ENCODE measurements at places on chromosomes 11 and 22.

DNA sequence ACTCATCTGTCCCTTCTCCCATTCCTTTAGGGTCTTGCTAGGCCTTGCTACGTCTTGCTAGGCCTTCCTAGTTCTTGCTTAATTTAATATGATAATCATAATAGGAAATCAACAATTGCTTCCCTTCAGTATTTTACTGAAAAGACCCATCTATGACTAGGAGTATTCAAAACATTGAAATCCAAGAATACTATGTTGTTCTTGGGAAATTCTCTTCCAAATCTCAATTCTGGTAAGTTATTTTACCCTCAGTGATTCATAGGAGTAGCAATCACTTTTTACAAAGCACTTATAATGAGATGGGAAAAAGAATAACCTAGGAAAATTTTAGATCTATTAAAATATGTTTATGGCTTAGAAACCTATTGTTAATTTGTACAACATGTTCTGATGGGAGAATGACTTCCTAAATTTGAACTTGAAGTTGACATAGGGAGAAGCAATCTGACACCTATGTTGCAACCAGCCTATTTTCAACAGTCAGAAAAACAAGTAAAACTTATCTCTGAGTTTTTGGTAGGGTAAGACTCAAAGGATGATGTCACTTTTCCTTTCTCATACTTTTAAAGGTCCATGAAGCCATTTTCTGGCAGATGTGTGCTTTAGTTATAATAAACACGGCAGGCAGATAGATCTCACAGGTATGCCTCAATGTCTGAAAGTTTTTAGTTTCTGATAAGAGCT lies 29.5 kb upstream of the HIPK3 start:
- peak; percentile 78 for DNase-seq

GRCh38 chr22:48370508-48371325 lies 1457.0 kb downstream of the BRD1 start:
- no peak for DNase-seq

GRCh38 chr11:34856251-34856650 lies 59.9 kb downstream of the APIP start:
- DNase-seq: no peak

- peak; percentile 63 for DNase-seq
These were observed 80.5 kb upstream of the GDPD4 start for GRCh38 chr11:77381729-77382665.

GRCh38 chr11:109968781-109969180 lies 124.4 kb upstream of the ZC3H12C start:
- no peak for DNase-seq

GRCh38 chr11:69348414-69349235 lies 54.7 kb downstream of the MYEOV start:
- DNase-seq: no peak

GRCh38 chr11:102276362-102276761 lies 40.9 kb upstream of the BIRC3 start:
- DNase-seq: peak; percentile 71

DNA sequence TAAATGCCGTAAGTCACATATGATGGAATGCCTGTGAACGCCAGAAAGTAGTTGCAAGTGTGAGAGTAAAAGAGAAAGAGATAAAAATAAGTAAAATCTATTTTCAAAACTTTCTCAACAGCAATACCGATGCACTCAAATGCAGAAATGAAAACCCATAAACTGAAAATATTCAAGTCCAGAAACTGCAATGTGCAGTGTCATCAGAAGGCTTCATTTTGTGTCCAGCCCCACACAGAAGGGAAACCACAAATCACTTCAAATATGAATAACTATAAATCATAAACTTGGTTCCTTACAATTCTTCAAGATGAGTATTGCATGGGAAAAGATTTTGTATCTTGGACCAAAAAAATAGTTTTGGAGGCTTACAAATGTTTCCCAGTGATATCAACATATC lies 375.2 kb upstream of the ANO5 start:
- DNase-seq: no peak

DNA sequence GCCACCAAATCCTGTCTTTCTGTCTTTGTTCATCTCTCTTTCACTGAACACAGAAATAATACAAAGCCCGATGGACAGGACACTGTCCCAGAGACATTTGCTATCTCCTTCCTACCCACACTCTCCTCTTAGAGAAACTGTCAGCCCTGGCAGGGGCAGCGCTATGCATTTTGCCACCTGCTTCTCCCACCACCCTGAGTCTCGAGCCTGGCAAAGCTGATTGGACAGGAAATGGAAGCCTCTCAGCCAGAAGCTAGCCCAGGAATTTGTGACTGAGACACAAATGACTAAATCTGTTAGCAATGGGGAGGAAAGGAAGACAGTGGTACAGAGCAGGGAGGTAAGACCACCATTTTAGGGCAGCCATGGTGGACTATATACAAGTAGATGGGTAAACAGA lies 14.9 kb upstream of the GALNT18 start:
- DNase-seq: no peak

DNA sequence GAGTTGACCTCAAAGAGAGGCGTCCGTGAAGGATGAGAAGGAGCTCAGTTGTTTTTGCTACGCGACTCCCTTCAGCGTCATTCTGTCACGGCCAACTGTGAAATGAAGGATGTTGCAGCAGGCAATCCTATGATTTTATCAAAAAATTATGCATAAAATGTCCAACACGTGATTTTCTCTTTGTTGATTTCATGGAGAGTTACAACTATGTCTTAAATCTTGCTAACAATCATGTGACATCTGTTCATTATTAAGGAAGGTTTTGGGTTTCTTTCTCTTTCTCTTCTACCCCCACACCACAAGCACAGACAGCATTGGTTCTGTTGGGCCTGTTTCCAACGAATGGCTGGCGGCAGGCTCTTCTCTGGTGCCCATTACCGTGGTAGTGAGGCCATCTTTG lies 3.7 kb downstream of the KRTAP5-4 start:
- peak; percentile 66 for DNase-seq

DNA sequence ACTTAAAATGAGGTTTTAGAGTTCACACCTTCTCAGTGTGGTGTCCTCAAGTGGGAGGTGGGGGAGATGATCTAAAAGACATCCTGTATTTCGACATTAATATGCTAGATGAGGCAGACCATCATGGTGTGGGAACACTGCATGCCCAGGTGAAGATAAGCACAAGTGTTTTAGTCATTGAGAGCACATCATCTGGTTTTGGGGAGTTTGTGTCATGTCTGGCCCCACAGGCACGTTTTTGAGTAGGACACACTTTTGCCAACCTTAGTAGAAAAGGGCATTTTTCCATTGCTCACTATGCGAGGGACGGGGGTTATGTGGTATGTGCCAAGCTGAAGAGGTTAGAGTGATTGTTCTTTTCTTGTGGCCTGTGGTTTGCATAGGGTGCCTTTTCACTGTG lies 189.3 kb downstream of the DBX1 start:
- DNase-seq: no peak

DNA sequence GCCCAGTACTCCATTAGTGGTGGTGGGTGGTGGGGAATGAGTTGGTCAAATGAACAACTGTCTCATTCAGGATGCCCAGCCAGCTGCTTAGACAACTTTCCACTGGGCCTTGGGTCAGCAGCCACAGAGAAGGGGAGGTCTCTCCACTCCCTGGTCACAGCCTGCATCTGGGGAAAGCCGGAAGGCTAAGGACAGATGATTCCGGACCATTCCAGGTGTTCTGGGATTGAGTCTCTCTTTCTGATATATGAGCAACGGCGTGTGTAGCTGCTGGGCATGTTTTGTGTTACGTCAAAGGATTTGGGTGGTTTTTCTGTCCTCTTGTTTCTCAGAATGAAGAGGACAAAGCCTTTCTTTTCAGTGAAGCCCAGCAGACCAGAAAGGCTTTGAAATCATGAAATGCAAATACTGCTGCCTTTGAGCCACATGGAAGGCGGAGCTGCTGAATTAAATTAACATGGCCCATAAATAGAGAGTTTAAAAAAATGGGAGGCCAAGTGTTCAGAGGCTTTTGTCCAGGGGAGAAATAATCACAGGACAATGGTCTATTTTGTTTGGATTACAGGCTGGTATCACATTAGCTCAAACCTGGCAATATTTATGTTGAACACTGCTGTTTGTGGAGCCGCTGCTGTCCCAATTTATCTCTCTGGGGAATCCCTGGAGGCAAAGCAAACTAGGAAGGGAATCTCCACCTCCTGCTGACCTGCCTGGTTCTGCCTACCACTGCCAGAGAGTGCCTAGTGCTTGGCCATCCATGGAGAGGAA lies 234.4 kb upstream of the E2F8 start:
- no peak for DNase-seq

GRCh38 chr22:44628835-44629234 lies 73.2 kb upstream of the PRR5 start:
- no peak for DNase-seq

DNA sequence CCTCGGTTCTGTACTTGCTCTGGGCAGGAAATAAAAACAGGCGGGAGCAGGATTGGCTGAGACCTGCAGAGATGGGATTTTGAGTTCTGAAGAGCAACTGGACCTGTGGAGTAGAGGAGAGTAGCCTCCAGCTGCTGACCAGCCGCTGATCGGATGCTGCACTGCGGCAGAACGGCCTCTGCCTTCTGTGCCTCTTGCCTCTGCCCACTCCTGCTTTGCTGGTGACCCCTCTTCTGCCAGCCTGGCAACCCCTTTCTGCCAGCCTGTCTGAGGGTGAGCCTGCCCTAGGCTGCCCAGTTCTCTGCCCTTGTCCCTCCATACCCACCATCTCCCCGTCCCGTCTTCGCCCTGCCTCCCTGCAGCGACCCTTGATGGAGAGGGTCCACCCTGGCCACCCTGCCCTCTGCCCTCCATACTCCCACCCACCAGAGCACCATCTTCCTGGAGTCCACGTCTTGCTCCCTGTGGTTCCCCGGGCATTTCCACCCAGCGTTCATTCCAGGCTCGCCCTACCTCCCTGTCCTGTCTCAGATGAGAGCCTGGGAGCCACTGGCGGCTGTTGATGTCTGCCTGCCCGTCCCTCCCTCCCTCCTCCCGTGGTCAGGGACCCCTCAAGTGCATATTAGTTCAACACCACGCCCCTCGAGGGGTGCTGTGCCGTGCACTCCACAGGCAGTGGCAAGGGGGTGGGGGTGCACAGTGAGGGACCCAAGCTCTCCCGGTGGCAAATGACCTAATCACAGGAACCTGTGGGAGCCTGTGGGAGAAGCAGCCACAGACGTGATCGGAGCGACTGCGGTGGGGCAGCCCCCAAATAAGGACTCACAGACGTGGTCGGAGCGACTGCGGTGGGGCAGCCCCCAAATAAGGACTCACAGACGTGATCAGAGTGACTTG lies 863.3 kb downstream of the TBC1D22A start:
- DNase-seq: no peak

DNA sequence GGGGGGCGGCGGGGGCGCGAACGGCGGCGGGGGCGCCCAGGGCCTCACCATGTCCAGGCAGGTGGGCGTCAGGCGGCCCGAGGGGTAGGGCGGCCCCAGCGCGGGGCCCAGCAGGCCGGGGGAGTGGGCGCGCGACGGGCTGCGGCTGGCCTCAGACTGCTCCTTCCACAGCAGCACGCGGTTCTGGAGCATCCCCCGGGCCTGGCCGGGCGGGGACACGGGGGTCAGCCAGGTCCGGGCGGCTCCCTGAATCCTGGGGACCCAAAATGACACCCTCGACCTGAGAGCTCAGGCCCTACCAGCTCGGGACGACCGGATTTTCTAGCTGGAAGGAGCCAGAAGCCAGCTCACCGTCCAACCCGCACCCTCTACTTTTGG lies 5.5 kb upstream of the SLC16A8 start:
- no peak for DNase-seq

DNA sequence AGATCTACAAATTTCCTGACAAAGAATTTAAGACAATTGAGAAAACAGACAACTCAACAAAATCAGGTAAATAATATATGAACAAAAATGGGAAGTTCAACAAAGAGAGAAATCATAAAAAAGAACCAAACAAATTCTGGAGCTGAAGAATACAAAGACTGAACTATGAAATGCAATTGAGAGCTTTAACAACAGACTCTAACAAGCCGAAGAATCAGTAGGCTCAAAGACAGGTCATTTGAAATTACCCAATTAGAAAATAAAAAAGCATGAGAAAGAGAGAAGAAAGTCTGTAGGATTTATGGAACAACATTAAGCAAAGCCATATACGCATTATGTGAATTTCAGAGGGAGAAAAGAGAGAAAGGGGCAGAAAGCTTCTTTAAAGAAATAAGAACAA lies 72.8 kb downstream of the TBC1D22A start:
- no peak for DNase-seq

DNA sequence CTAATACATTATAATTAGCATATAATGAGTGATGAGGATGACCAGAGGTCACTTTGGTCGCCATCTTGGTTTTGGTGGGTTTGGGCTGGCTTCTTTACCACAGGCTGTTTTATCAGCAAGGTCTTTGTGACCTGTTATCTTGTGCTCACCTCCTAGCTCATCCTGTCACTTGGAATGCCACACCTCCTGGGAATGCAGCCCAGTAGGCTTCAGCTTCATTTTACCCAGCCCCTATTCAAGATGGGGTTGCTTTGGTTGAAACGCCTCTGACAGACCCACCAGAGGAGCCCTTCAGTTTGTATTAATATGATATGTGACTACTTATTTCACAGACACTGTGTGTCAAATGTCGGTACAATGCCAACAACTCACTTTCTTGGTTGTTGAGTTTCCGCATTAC lies 20.2 kb downstream of the FOLR3 start:
- no peak for DNase-seq

GRCh38 chr11:116473206-116473769 lies 299.5 kb downstream of the BUD13 start:
- no peak for DNase-seq

DNA sequence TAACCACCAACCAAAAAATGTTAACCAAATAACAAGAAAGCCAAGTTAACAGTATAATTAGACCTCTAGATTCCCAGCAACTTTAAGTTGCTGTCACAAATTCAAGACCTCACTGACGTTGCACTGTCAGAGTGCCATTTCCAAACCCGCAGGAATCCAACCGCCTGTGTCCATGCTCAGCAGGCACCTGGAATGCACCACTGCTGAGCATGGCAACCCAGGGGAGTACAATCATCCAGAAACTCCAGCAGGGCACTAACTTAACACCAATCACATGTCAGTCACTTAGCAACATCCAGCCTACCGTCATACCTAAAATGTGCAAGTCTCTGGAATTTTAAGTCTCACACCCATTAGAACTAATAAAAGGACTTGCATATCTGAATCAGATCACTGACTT lies 48.8 kb downstream of the SMCO4 start:
- DNase-seq: peak; percentile 14

- peak; percentile 42 for DNase-seq
These were observed 5.6 kb downstream of the AHNAK start for GRCh38 chr11:62540804-62541701.

Data from fibroblast of gingiva (primary cell).